Left lung (tissue), 14 donors: ENCODE measurements at places on chromosomes 6 and 20. TPM values are rescaled to one million over a fixed set of nuclear protein-coding genes. Genes with fewer than 3 reads are reported as not detected.

The CDH26 gene
- polyA plus RNA-seq: 1.6 TPM

The MCM8 gene
- polyA plus RNA-seq: 20.2 TPM

The TNFRSF6B gene
- 3.1 TPM for polyA plus RNA-seq

The IYD gene
- polyA plus RNA-seq: 1.9 TPM

The ZFP57 gene
- not detected for polyA plus RNA-seq

The ENPP5 gene
- polyA plus RNA-seq: 7.7 TPM

The SAPCD1 gene
- 6.5 TPM for polyA plus RNA-seq

The ENPP1 gene
- polyA plus RNA-seq: 1.6 TPM

The SPATS1 gene
- 0.38 TPM for polyA plus RNA-seq

The GGT7 gene
- 35.6 TPM for polyA plus RNA-seq

The PRL gene
- polyA plus RNA-seq: not detected

The PNPLA1 gene
- polyA plus RNA-seq: 0.11 TPM

The CSNK2B gene
- 189 TPM for polyA plus RNA-seq

The MOG gene
- polyA plus RNA-seq: 0.10 TPM

The SLC17A3 gene
- polyA plus RNA-seq: not detected

The PSMB9 gene
- 15.7 TPM for polyA plus RNA-seq

The RNF217 gene
- polyA plus RNA-seq: 23.9 TPM

The MRPL14 gene
- polyA plus RNA-seq: 41.4 TPM

The CNR1 gene
- polyA plus RNA-seq: 0.20 TPM

The TRMT11 gene
- polyA plus RNA-seq: 25.9 TPM

The NR2E1 gene
- not detected for polyA plus RNA-seq

The OCSTAMP gene
- not detected for polyA plus RNA-seq

The BACH2 gene
- 9.8 TPM for polyA plus RNA-seq

The FBXO5 gene
- polyA plus RNA-seq: 22.9 TPM

The PACSIN1 gene
- polyA plus RNA-seq: 0.51 TPM

The PRSS35 gene
- 48.1 TPM for polyA plus RNA-seq

The CST2 gene
- polyA plus RNA-seq: not detected

The CDC5L gene
- polyA plus RNA-seq: 38.0 TPM

The PPP1R16B gene
- 6.8 TPM for polyA plus RNA-seq

The ZBTB24 gene
- polyA plus RNA-seq: 14.1 TPM

The RBPJL gene
- polyA plus RNA-seq: not detected

The OXT gene
- polyA plus RNA-seq: not detected

The SRF gene
- polyA plus RNA-seq: 32.2 TPM

The ROS1 gene
- polyA plus RNA-seq: 21.2 TPM

The GHRH gene
- not detected for polyA plus RNA-seq

The PIGT gene
- 81.1 TPM for polyA plus RNA-seq

The FOXO3 gene
- 71.1 TPM for polyA plus RNA-seq

The CDK5RAP1 gene
- 41.4 TPM for polyA plus RNA-seq

The COL21A1 gene
- 190 TPM for polyA plus RNA-seq

The SAMD3 gene
- polyA plus RNA-seq: 1.7 TPM

The MYL9 gene
- polyA plus RNA-seq: 232 TPM

The LTA gene
- polyA plus RNA-seq: 0.48 TPM

The EPHA7 gene
- 15.5 TPM for polyA plus RNA-seq

The DSP gene
- polyA plus RNA-seq: 75.5 TPM

The TIAM2 gene
- polyA plus RNA-seq: 25.0 TPM

The RREB1 gene
- 24.1 TPM for polyA plus RNA-seq

The BEND6 gene
- 1.6 TPM for polyA plus RNA-seq

The MLN gene
- polyA plus RNA-seq: not detected

The ECT2L gene
- 0.93 TPM for polyA plus RNA-seq

The RHAG gene
- polyA plus RNA-seq: 1.9 TPM

The POLR1C gene
- polyA plus RNA-seq: 33.3 TPM

The PRSS16 gene
- 3.4 TPM for polyA plus RNA-seq
